ENCODE measurements at places on chromosomes 12 and 14.

DNA sequence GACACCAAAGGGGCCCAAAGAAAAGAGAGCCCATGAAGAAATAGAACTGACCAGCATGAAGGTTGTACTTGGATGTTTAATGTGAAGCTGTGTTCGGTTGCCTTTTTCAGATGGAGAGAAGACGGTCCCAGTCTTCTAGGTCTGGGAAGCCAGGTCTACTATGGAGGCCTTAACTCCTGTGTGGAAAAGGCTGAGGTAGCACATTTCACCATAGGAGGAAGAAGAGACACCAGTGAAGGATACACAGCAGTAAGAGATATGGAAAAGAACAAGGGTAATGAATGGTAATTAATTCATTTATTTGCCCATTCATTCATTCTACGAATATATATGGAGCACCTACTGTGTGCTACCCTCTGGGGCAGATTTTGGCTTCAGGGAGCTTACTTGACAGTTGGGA is 151.6 kb upstream of the PLEKHG7 start:
- no peak for DNase-seq

DNA sequence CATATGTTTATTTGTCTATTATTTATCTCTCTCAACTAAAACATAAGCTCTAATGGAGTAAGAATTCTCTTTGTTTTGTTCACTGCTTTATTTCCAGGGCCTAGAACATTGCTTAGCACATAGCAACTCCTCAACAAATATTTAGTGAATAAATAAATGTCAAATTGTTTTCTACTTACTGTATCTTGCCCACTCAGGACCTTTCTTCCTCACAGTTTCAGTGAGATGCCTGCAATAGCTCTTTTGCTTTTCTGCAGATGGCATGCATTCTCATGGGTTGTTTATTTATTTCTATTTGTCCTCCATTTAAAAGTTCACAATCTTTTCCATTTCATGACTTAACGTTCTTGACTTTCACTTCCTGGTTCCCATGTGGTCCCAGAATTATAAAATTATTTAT is 94.9 kb upstream of the TTC7B start:
- DNase-seq, result no peak

DNA sequence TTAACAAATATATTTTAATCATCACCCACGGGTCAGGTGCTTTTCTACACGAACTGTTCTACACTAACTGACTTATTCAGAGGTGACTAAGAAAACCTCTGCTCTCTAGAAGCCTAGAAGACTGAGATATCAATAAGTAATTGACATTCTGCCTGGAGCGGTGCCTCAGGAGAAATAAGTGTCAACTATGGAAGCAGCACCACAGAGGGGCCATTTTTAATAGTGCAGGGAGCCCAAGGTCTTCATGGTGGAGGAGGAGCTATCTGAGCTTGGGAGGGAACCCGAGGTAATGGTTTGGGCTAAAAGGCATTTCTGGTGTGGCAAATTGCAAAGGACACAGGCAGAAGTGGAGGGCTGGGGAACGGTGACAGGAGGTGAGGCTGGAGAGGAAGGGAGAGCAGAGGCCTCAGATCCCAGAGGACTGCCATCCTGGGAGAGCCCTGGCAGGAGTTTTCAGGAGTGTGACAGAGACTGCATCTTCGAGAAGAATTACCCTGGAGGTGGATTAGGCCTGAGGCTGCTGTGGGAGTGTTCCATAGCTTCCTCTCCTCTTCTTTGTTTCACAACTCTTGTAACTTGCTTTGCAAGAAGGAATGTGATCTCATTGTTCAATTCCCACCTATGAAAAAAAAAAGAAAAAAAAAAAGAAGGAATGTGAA is 123.1 kb downstream of the NPAS3 start:
- no peak for DNase-seq

DNA sequence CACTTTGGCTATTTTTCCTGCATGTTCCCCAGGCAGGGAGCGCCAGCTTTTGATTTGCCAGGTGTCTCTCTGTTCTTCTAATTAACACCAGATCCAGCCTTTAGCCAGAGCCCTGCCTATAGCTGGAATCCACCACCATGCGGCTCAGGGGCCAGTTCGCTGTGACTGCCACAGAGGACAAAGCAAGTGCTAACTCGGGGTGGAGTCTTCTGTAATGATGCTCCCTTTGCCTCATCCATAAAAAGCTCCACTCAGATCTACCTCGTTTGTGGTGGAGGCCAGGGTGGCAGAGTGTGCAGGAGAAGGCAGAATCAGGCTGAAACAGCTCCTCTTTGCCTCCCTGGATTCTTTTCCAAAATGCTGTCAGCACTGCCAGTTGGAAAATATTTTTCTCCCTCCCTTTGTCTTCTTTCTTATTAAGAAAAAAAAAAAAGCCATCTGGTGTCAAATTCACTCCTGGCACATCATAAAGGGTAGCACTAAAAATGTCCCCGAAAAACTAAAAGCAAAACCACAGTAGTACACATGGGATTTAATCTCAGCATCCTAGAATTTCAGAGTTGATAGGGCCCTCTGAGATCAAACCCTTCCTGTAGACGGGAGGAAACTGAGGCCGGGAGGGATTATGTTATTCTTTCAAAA is 18.0 kb upstream of the CTDSP2 start:
- DNase-seq, result no peak

Measured in liver (tissue), 10 donors.